ENCODE measurements at places on chromosomes 7 and 10. TPM values are rescaled to one million over a fixed set of nuclear protein-coding genes. Genes with fewer than 3 reads are reported as not detected.

Gene SDK1
- 0.15 TPM for total RNA-seq

- no peak for DNase-seq
These were observed 1.5 kb upstream of the ELFN1 start for GRCh38 chr7:1668396-1669063.

- DNase-seq, result no peak
These were observed 17.5 kb upstream of the CHST3 start for GRCh38 chr10:71946700-71947099.

DNA sequence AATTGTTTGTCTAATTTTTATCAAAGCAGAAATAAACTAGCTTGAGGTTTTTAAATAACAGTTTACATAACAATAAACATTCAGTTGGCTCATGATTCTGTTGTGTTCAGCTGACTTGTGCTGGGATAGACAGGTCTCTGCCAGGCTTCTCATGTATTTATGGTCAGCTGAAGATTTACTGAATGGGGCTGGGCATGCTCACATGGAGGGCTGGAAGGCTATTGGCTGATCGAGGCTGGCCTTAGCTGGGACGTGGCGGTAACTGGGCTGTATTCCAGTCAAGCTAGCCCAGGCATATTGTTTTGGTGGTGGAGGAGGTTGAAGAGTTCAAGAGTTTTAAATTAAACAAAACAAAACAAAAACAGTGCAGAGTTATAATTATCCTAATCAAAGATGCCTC is 251.0 kb upstream of the MTPN start:
- no peak for DNase-seq

- no peak for DNase-seq
These were observed 98.3 kb downstream of the TRRAP start for GRCh38 chr7:98976396-98977185.

DNA sequence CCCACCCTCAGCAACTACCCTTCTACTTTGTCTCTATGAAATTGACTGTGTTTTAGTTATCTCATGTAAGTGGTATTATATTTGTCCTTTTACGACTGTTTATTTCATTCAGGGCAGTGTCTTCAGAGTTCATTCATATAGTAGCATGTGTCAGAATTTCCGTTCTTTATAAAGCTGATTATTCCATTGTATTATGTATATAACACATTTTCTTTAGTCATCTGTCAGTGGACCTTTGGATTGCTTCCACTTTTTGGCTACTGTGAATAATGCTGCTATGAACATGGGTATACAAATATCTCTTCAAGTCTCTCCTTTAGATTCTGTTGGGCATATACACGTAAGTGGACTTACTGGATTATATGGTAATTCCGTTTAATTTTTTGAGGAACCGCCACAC is 14.5 kb downstream of the SLF2 start:
- no peak for DNase-seq

- no peak for DNase-seq
These were observed 118.4 kb upstream of the WDR11 start for GRCh38 chr10:120732643-120733313.

DNA sequence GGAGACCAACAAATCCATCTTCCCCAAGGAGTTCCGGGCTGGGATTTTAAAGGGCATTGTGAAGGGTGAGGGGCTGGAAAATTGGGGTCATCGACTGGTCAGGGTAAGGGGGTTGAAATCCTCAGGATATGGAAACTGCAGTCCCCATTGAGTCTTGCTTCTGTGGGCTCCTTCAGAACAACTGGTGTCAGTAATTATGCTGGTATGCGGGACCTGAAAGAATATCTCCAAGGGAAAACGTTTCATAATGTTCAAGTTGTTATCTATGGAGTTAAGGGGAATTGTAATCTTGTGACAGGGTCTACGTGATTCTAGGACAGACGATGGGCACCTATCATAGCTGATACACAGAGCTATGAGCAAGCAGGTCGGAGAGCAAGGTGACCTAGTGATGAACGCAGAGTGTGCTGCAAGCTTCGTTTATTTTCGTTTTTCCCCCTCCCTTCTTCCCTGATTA is 494 bp upstream of the RHBDD2 start:
- DNase-seq, result no peak

DNA sequence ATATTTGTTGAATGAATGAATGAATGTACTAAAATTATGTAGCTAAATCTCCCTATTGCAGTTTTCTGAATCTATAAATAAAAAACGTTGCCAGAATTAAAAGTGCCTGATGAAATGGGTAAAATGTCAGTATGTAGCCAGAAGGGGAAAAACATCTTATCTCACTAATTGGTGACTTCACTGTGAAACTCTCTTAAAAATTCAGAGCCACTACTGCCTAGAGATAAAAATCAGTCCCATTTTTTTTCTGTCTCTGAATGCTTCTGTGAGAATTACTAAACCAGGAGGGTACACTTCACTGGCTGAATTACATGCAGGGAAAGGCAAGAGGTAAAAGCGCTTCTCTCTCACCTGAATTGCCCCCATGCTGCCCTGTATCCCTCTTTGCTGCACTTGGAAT is 69.6 kb upstream of the HPS1 start:
- no peak for DNase-seq

- DNase-seq, result no peak
These were observed 876 bp downstream of the DNAH11 start for GRCh38 chr7:21543528-21544302.

DNA sequence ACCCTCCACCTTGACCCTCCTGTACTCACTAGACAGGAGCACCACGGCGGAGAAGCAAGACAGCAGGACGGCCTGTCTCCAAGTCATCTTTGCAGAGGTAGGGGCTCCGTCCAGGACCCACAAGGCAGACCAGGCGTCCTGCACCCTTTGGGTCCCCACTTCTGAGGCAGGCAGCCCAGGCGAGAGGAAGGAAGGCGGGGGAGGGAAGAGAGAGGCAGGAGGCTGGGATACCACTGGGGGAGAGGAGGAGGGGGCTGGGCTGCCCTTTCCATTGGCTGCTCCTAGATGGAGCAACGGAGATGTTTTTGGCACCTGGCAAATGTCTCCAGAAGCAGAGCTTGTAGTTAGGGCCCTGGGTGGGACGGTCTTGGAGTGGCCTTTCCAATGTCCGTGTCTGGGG is at the start of gene UCMA:
Gene UCMA, minus strand, starts transcription at position 203 of the 400 bp plus-strand sequence. Its CDS starts 116 bp downstream, at position 87.
- DNase-seq, result no peak

DNA sequence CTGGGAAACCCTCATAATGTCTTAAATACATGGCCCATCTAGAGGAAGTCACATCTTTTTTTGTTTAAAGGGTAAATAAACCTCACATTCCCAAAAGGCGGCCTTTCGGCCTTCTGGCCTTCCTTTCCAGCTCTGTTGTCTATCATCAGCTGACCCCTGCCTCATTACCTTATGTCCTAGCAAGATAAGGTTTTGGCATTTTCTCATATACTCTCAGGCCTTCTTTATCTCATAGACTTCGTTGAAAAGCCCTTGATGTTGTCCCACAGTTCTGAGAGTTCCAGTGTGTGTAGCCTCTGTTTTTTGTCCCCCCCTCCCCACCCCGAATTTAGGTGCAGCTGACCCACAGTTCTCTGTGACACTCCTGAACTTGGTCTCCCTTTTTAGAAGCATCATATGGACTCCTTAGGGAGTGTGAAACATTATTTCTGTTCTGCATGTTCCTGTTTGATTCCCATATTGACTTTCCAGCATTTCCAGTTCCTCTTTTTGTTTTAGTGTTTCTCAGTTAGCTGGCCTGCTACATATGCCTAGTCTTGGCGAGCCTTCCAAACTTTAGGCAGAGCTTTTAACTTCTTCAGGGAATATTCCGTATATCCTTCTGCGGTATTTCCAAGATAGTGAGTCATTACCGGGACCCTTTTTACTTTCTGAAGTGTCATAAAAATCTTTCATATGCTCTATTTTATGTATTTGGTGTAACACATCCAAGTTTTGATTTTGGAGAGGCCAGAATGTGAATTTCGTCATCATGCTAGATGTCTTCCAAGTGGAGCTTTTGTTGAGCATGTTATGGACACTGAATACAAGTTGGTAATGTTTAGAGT is 138.5 kb downstream of the LRRC4 start:
- no peak for DNase-seq

- no peak for DNase-seq
These were observed 195.9 kb downstream of the ZMYND11 start for GRCh38 chr10:331186-331585.
